Neural crest cell (in vitro differentiated cells): ENCODE measurements at places on chromosomes 1 and 21.

- H3K4me3 ChIP-seq = no peak overlapping the region
- peaks cover 26% of the 10 kb centered on the region for H3K4me1 ChIP-seq
- H3K27ac ChIP-seq = no peak overlapping the region
- H3K27me3 ChIP-seq = peaks cover 97% of the 10 kb centered on the region
- no peaks in the 10 kb centered on the region for H3K36me3 ChIP-seq
Measured at GRCh38 chr1:165354739-165355138, 1.8 kb downstream of the LMX1A start.

DNA sequence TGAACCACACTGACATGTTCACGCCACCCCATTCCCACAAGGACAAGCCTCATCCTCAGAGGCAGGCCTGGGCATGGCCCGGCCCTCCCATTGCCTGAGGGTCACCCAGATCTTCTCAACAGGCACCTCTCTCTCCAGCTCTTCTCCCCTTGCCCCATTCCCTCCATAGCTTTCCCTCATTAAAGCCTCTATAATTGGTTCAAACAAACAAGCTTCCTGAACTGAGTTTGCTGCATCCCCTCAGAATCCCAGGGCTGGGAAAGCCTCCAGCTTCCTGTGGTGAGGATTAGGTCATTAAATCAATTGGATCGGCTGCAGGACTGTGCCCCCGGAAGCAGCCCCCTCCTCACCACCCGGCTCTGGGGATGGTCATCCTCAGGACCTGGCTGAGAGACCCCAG lies 18.9 kb downstream of the CTNNBIP1 start:
- H3K4me3 ChIP-seq = no peak overlapping the region
- no peaks in the 10 kb centered on the region for H3K27me3 ChIP-seq
- H3K4me1 ChIP-seq = peaks cover 50% of the 10 kb centered on the region
- no peak for DNase-seq
- no peaks in the 10 kb centered on the region for H3K36me3 ChIP-seq

GRCh38 chr1:79082233-79082632 lies 75.7 kb upstream of the ADGRL4 start:
- no peaks in the 10 kb centered on the region for H3K36me3 ChIP-seq
- no peak overlapping the region for H3K27ac ChIP-seq
- no peak overlapping the region for H3K4me3 ChIP-seq
- no peak for DNase-seq

DNA sequence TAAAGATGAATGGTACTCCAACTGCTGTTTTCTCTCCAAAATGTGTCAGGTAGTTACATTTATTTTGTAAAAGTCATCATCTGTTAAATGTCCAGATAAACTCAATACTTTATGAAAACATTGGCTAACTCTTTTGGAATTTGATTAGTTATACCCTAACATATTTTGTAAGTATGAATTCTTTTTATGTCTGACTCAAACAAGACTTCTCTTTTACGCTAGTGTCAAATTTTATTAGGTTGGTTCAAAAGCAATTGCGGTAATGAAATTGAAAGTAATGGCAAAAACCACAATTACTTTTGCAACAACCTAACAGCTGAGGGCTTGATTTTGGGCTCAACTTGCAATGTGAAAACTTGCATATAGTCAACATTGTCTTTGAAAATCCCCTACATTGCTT lies 41.0 kb upstream of the USP25 start:
- H3K4me3 ChIP-seq = no peak overlapping the region
- no peak overlapping the region for H3K27ac ChIP-seq
- H3K4me1 ChIP-seq = no peaks in the 10 kb centered on the region
- DNase-seq = no peak

DNA sequence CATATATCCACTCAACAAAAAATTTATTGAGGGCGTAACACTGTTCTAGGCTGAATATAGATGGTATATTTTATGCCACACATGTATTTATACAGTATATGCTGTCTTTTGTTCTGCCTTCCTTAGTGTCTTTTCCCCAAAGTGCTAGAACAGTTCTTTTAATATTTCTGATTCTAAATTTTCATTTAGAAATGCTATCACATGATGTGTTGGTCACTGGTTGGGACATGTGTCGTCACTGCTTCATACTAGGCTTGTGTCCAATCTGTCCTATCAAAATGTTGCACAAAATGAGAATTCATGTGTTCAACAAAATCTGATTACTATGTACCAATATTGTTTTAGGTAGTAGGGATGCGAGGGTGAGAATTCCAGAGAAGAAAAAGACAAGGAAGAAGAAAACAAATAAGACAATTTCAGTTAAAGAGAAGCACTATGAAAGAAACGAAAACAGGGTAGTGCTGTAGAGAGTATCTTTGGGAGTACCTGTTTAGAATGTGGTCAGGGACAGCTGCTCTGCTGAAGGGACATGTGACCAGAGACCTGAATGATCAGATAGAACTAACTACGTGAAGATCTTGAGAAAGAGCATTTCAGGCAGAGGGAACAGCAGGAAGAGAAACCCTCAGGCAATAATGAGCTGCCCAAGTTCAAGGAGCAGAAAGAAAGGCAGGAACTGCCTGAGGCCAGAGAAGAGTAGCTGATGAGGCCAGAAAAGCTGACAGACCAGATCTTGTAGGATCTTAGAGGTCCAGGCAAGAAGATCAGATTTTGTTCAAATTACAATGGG lies 1.3 kb downstream of the KMO start:
- no peak overlapping the region for H3K4me3 ChIP-seq
- H3K27me3 ChIP-seq = peaks cover 20% of the 10 kb centered on the region
- DNase-seq = no peak
- H3K4me1 ChIP-seq = peaks cover 18% of the 10 kb centered on the region

DNA sequence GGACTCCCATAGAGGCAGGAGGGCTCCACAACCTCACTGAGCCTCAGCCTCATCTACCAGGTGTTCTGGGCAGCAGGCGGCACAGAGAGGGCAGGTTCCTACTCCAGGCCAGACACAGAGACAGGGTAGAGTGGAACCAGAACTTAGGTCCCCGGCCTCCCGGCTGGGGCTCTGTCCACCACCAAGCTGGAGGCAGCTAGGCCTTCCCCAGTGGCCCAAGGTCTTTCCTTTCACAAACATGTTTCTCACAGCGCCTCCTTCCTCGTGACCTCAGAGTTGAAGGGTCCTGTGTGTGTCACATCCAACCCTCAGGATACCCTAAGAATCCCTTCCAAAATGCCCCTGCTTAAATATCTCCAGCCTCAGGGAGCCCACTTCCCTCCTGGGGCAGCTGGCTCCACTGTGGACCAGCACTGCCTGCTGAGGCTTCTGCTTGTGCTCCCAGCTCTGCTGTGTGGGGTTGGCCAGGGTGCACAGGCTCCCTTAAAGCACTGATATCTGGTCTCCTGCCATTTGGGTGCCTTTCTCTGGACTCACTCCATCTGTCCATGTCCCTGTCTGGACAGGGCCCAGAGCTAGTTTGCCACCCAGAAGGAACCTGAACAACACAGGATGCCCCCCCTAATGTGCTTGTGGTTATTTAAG lies 33.2 kb upstream of the MAGOH start:
- H3K27me3 ChIP-seq = no peaks in the 10 kb centered on the region
- H3K4me1 ChIP-seq = no peaks in the 10 kb centered on the region
- DNase-seq = no peak
- peak overlapping the region; percentile 75 for H3K27ac ChIP-seq
- H3K36me3 ChIP-seq = peaks cover 5% of the 10 kb centered on the region

- no peak for DNase-seq
- no peak overlapping the region for H3K27ac ChIP-seq
- no peaks in the 10 kb centered on the region for H3K27me3 ChIP-seq
- no peak overlapping the region for H3K4me3 ChIP-seq
- H3K4me1 ChIP-seq = no peaks in the 10 kb centered on the region
- no peaks in the 10 kb centered on the region for H3K36me3 ChIP-seq
Measured at GRCh38 chr1:152169366-152170025, 10.5 kb upstream of the RPTN start.

- H3K27ac ChIP-seq = no peak overlapping the region
- DNase-seq = no peak
- H3K27me3 ChIP-seq = peaks cover 23% of the 10 kb centered on the region
- peaks cover 10% of the 10 kb centered on the region for H3K36me3 ChIP-seq
Measured at GRCh38 chr1:44460107-44460882, 55.2 kb downstream of the RNF220 start.

GRCh38 chr1:19003371-19004290 lies 47.2 kb upstream of the IFFO2 start:
- no peak overlapping the region for H3K27ac ChIP-seq
- H3K4me1 ChIP-seq = peaks cover 20% of the 10 kb centered on the region
- H3K4me3 ChIP-seq = no peak overlapping the region
- H3K36me3 ChIP-seq = peaks cover 16% of the 10 kb centered on the region
- DNase-seq = no peak

DNA sequence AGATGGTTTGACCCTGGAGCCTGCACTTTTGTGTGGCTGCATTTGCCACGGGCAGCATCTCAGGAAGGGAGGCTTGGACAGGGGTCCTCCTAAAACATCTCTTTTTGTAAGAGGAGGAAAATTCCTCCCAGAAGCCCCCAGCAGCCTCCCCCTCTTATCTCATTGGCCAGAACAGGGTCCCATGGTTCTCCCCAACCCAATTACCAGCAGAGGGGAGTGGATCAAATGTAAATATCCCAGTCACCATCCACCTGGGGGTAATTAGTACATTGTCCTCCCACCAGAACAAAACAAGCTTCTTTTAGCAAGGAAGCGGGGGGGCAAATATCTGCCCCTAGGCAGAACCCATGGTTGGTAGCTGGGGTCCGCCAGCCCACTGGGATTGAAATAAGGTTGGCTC lies 44.7 kb upstream of the TENT5B start:
- peaks cover 26% of the 10 kb centered on the region for H3K4me1 ChIP-seq
- H3K27me3 ChIP-seq = no peaks in the 10 kb centered on the region
- DNase-seq = no peak
- no peak overlapping the region for H3K27ac ChIP-seq

DNA sequence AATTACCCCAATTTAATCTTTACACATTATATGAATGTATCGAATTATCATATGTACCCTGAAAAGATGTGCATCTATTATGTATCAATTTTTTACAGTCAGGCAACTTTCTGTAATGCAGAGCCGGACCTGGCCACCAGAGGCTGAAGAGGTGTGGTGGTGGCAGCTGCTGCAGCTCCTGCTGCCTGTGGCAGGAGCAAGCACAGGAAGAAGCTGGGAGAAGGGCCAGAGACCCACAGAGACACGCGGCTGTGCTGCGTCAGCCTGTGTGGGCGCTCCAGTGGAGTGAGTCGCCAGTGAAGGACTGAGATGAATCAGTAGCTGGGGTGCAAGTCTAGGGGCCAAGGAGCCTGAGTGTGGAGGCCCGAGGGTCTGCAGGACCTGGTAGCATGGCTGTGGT lies 74.3 kb upstream of the COG2 start:
- no peaks in the 10 kb centered on the region for H3K36me3 ChIP-seq
- H3K4me3 ChIP-seq = no peak overlapping the region
- peaks cover 28% of the 10 kb centered on the region for H3K4me1 ChIP-seq
- H3K27ac ChIP-seq = no peak overlapping the region
- H3K27me3 ChIP-seq = peaks cover 5% of the 10 kb centered on the region

DNA sequence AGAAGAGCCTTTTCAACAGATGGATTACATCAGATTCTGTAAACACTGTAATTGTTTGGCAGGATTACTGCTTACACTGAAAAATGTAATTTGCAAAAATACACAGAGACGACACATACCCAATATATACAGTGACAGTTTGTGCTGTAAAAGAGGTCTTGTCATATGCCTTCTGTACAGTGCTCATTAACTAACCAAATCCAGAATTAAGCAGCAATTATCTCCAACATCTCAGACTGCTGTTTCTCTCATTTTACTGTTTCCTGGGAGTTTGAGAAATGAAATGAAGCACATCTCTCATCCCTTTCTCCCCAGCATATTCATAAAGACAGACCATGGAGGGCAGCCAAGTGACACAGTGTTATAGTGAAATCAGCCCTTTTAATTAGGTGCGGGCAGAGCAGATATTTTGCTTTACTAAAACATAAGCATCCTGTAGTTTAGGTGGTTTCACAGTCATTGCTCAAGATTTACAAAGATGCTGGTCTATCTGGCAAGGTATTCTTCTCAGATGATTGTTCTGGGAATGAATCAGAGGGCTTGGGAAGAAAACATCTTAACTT lies 618.4 kb upstream of the USP24 start:
- peaks cover under 1% of the 10 kb centered on the region for H3K27me3 ChIP-seq
- no peaks in the 10 kb centered on the region for H3K36me3 ChIP-seq
- no peak overlapping the region for H3K27ac ChIP-seq
- H3K4me1 ChIP-seq = peaks cover 9% of the 10 kb centered on the region
- DNase-seq = no peak

DNA sequence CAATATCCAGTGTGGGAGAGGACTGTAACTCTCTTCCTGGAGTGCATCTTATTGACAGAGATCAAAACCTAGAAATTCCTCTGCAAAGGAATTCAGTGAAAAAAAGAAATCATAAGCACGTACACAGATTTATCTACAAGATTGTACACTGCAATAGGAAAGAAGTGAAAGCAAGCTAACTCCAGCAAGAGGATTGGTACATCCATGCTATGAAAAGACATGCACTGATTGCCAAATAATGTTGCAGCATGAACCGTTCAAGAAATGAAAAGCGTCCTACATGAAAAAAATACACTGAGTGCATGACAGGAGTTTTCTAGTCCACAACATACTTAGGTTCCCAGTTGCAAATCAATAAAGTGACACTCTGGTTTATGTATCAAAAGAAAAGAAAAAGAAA lies 1.9 kb upstream of the MGST3 start:
- H3K4me3 ChIP-seq = no peak overlapping the region
- peaks cover 11% of the 10 kb centered on the region for H3K4me1 ChIP-seq
- H3K27ac ChIP-seq = no peak overlapping the region
- no peaks in the 10 kb centered on the region for H3K36me3 ChIP-seq
- peaks cover 3% of the 10 kb centered on the region for H3K27me3 ChIP-seq

DNA sequence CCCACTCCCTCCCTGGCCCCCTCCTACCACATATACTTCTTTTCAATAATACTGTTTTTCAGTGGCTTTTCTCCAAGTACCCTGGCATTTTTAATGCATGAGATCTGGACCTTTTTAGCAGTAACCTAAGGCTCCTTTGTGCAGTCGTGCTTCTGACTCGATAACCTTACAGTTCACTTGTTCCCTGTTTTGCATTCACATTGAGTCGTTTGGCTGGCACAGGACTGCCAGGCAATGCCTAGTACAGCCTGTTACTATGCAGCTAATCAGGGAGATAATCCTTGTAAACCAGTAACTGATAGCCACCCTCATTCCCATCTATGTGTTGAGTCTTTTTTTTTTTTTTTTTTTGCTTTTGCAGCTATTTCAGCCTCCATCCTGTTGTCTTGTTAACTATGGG lies 3.7 kb downstream of the ATP1B1 start:
- peaks cover 16% of the 10 kb centered on the region for H3K36me3 ChIP-seq
- peaks cover 37% of the 10 kb centered on the region for H3K4me1 ChIP-seq
- DNase-seq = no peak
- H3K4me3 ChIP-seq = peak overlapping the region; percentile 90
- H3K27ac ChIP-seq = peak overlapping the region; percentile 3

- no peaks in the 10 kb centered on the region for H3K4me1 ChIP-seq
- peaks cover 4% of the 10 kb centered on the region for H3K36me3 ChIP-seq
- no peak for DNase-seq
Measured at GRCh38 chr1:49408346-49408745, 615.4 kb downstream of the AGBL4 start.
